ENCODE measurements at places on chromosomes 2 and 18. TPM values are rescaled to one million over a fixed set of nuclear protein-coding genes. Genes with fewer than 3 reads are reported as not detected.

- H3K4me1 ChIP-seq = no peaks in the 10 kb centered on the region
- H3K27me3 ChIP-seq = no peaks in the 10 kb centered on the region
- no peak for DNase-seq
- no peaks in the 10 kb centered on the region for H3K36me3 ChIP-seq
- no peak overlapping the region for H3K4me3 ChIP-seq
Measured at GRCh38 chr2:24874035-24874434, 46.0 kb downstream of the ADCY3 start.

GRCh38 chr2:25388491-25388890 lies 46.8 kb upstream of the DNMT3A start:
- H3K4me1 ChIP-seq = no peaks in the 10 kb centered on the region
- H3K36me3 ChIP-seq = no peaks in the 10 kb centered on the region
- no peaks in the 10 kb centered on the region for H3K27me3 ChIP-seq

- H3K27me3 ChIP-seq = no peaks in the 10 kb centered on the region
- no peak overlapping the region for H3K27ac ChIP-seq
- no peak for DNase-seq
- H3K4me3 ChIP-seq = no peak overlapping the region
Measured at GRCh38 chr18:48908916-48909315, 41.8 kb downstream of the SMAD7 start.

GRCh38 chr2:109715313-109715805 lies 78.7 kb upstream of the RGPD5 start:
- no peak for DNase-seq
- H3K27me3 ChIP-seq = no peaks in the 10 kb centered on the region
- H3K36me3 ChIP-seq = no peaks in the 10 kb centered on the region
- H3K27ac ChIP-seq = no peak overlapping the region

Gene GAREM1
- 0.28 TPM for total RNA-seq

DNA sequence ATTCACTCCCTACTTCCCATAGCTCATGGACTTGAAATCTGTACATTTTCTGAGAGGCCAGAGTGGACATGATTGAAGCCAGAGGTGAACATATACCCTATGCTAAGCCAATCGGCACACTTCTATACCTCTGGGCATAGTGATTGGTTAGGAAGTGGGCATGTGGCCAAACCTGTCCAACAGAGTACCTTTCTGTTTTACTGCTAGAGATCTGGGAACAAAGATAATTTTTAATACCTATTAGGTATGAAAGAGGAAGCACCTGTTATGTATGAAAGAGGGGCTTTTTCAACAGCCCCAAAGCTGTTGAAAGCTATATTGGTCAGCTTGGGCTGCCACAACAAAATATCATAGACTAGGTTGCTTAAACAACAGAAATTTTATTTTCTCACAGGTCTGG lies 27.7 kb downstream of the METTL8 start:
- H3K27me3 ChIP-seq = no peaks in the 10 kb centered on the region
- H3K4me1 ChIP-seq = peaks cover 33% of the 10 kb centered on the region
- H3K27ac ChIP-seq = no peak overlapping the region
- H3K4me3 ChIP-seq = no peak overlapping the region
- no peaks in the 10 kb centered on the region for H3K36me3 ChIP-seq

GRCh38 chr18:286515-287310 lies 18.9 kb upstream of the THOC1 start:
- H3K36me3 ChIP-seq = no peaks in the 10 kb centered on the region
- no peak overlapping the region for H3K27ac ChIP-seq
- no peak for DNase-seq
- no peak overlapping the region for H3K4me3 ChIP-seq
- H3K27me3 ChIP-seq = no peaks in the 10 kb centered on the region
- H3K4me1 ChIP-seq = no peaks in the 10 kb centered on the region

- no peaks in the 10 kb centered on the region for H3K4me1 ChIP-seq
- no peaks in the 10 kb centered on the region for H3K27me3 ChIP-seq
- no peak overlapping the region for H3K4me3 ChIP-seq
- H3K27ac ChIP-seq = no peak overlapping the region
- DNase-seq = no peak
Measured at GRCh38 chr18:63022429-63023022, 297.0 kb downstream of the BCL2 start.

- DNase-seq = no peak
- no peaks in the 10 kb centered on the region for H3K4me1 ChIP-seq
- H3K27me3 ChIP-seq = no peaks in the 10 kb centered on the region
- H3K27ac ChIP-seq = no peak overlapping the region
- H3K36me3 ChIP-seq = peaks cover 10% of the 10 kb centered on the region
Measured at GRCh38 chr2:127961729-127962128, 66.1 kb downstream of the SAP130 start.

Gene SPC25
- total RNA-seq = not detected

GRCh38 chr2:212646698-212647366 lies 108.2 kb upstream of the ERBB4 start:
- H3K36me3 ChIP-seq = no peaks in the 10 kb centered on the region
- H3K4me1 ChIP-seq = no peaks in the 10 kb centered on the region
- DNase-seq = no peak
- no peak overlapping the region for H3K27ac ChIP-seq

DNA sequence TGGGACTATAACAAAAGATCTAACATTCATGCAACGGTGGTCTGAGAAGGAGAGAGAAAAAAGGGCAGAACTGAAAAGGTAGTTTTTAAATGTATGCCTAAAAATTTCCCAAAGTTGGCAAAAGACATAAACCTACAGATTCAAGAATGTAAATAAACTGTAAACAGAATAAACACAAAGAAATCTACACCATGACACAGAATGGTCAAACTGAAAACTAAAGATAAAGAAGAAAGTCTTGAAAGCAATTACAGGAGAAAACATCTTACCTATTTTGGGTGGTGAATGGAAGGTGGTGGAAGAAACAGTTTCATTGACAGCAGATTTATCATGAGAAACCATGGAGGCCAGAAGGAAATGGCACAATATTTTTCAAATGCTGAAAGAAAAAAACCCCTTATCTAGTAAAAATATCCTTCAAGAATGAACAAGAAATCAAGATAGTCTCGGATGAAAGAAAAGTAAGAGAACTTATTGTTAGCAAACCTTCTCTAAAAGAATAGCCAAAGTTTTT lies 35.6 kb upstream of the ZNF397 start:
- no peak overlapping the region for H3K27ac ChIP-seq
- H3K36me3 ChIP-seq = no peaks in the 10 kb centered on the region
- no peaks in the 10 kb centered on the region for H3K27me3 ChIP-seq
- no peaks in the 10 kb centered on the region for H3K4me1 ChIP-seq
- no peak overlapping the region for H3K4me3 ChIP-seq

Gene NEU4
- 0.14 TPM for total RNA-seq

- DNase-seq = no peak
- no peak overlapping the region for H3K4me3 ChIP-seq
- no peaks in the 10 kb centered on the region for H3K36me3 ChIP-seq
- H3K27me3 ChIP-seq = no peaks in the 10 kb centered on the region
- H3K4me1 ChIP-seq = no peaks in the 10 kb centered on the region
Measured at GRCh38 chr2:102069311-102069974, 73.1 kb upstream of the IL1R1 start.

Gene HOXD9
- total RNA-seq = not detected

Gene SCN1A
- not detected for total RNA-seq

- peaks cover 13% of the 10 kb centered on the region for H3K4me1 ChIP-seq
- no peak overlapping the region for H3K4me3 ChIP-seq
- H3K27me3 ChIP-seq = no peaks in the 10 kb centered on the region
- no peak overlapping the region for H3K27ac ChIP-seq
- DNase-seq = no peak
Measured at GRCh38 chr2:30509716-30510115, 62.7 kb downstream of the LCLAT1 start.

DNA sequence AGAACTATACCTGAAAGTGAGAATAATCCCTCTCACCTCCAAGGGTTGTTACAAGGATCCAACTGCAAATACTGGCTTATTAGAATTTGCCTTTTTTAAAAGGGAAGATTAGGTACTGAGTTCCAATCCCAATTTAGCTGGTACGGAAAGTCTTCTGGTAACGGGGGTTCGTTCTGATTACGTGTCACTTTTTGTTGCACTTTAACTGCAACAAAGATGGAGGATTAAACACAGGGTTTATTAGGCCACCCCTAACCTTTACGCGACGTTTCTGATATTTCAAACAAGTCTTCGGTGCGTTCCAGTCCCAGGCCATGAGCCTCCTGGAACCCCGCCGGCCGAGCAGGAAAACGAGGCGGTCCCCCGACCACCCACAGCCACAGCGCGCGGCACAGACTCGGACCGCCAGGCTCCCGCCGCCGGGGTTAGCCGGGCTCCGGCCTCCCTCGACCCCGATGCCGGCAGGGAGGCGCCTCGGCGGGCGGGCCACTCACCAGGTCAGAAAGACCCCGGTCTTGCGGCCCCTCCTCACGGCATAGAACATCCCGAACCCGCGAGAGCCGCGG lies 411 bp downstream of the RNASEH1 start:
- peak overlapping the region; percentile 87 for H3K4me3 ChIP-seq
- DNase-seq = no peak
- peaks cover 25% of the 10 kb centered on the region for H3K4me1 ChIP-seq
- H3K36me3 ChIP-seq = peaks cover 21% of the 10 kb centered on the region

Gene CHRNG
- total RNA-seq = not detected

- H3K27me3 ChIP-seq = no peaks in the 10 kb centered on the region
- peaks cover 1% of the 10 kb centered on the region for H3K4me1 ChIP-seq
- no peak overlapping the region for H3K4me3 ChIP-seq
- H3K36me3 ChIP-seq = peaks cover 70% of the 10 kb centered on the region
- H3K27ac ChIP-seq = no peak overlapping the region
Measured at GRCh38 chr2:238445409-238446190, 18.9 kb downstream of the ASB1 start.

- H3K4me3 ChIP-seq = no peak overlapping the region
- H3K4me1 ChIP-seq = no peaks in the 10 kb centered on the region
- H3K27me3 ChIP-seq = no peaks in the 10 kb centered on the region
- DNase-seq = no peak
Measured at GRCh38 chr2:170863087-170863486, 46.4 kb downstream of the GAD1 start.

Gene AGXT
- total RNA-seq = not detected

DNA sequence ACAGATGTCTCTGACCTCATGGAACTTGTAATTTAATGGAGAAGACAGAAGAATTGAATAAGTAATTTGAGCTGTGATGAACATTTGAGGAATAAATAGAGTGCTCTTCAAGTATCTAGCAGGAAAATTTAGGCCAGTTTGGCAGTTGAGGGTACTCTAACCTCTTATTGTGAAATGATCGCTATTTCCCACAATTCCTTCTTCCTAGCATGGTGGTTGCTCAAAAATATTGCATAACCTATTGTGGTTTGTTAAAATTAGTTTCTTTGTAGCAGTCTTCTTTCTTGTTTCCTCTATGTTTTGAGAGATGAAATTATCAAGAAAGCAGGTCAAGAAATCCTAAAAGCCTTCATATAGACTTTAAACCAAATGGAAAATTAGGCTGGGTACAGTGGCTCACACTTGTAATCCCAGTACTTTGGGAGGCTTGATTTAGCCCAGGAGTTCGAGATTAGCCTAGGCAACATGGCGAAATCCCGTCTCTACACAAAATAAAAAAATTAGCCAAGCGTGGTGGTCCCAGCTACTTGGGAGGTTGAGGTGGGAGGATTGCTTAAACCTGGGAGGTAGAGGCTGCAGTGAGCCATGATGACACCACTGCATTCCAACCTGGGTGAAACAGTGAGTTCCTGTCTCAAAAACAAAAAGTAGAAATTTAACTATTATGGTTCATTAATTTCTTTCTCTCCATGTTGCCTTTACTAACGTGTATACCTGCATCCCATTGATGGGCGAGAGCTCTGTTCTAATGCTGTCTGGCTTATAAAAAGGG lies 58.7 kb downstream of the RBKS start:
- no peaks in the 10 kb centered on the region for H3K27me3 ChIP-seq
- no peak overlapping the region for H3K27ac ChIP-seq

GRCh38 chr18:11324510-11324909 lies 175.1 kb upstream of the PIEZO2 start:
- no peak overlapping the region for H3K4me3 ChIP-seq
- no peak overlapping the region for H3K27ac ChIP-seq
- H3K27me3 ChIP-seq = no peaks in the 10 kb centered on the region
- DNase-seq = no peak
- H3K36me3 ChIP-seq = no peaks in the 10 kb centered on the region

Gene GKN2
- total RNA-seq = not detected

DNA sequence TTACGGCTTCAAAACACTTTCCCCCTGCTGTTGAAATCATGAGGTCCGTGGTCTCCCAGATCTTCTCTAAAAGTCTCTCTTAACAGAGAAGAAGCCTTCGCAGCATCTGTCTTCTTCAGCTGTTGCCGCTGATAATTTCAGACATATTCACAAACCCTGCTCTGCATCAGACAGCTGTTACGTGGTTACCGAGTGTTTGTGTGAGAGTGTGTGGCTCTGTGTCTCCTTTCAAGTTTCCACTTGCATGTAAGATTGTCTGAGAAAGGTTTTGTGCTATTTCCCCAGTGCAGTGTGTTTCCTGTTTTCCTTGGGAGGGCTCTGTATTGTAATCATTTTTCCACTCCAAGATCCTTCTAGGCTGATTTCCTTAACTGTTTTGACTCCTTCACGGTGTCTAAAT lies 32.8 kb downstream of the MAIP1 start:
- H3K36me3 ChIP-seq = no peaks in the 10 kb centered on the region
- no peak for DNase-seq
- H3K27me3 ChIP-seq = no peaks in the 10 kb centered on the region
- no peak overlapping the region for H3K27ac ChIP-seq

Gene LPIN2
- 95.4 TPM for total RNA-seq

- no peak overlapping the region for H3K4me3 ChIP-seq
- no peaks in the 10 kb centered on the region for H3K27me3 ChIP-seq
- H3K27ac ChIP-seq = no peak overlapping the region
- DNase-seq = no peak
- no peaks in the 10 kb centered on the region for H3K4me1 ChIP-seq
Measured at GRCh38 chr2:62547854-62548253, 41.9 kb upstream of the TMEM17 start.

GRCh38 chr18:76855594-76855993 lies 33.2 kb downstream of the ZNF236 start:
- peaks cover 10% of the 10 kb centered on the region for H3K36me3 ChIP-seq
- DNase-seq = no peak
- no peaks in the 10 kb centered on the region for H3K27me3 ChIP-seq
- H3K4me1 ChIP-seq = peaks cover 13% of the 10 kb centered on the region
- no peak overlapping the region for H3K27ac ChIP-seq

Gene BCL2
- 42.7 TPM for total RNA-seq

- no peak overlapping the region for H3K4me3 ChIP-seq
- DNase-seq = no peak
- H3K4me1 ChIP-seq = peaks cover 51% of the 10 kb centered on the region
- no peaks in the 10 kb centered on the region for H3K36me3 ChIP-seq
- no peak overlapping the region for H3K27ac ChIP-seq
- H3K27me3 ChIP-seq = no peaks in the 10 kb centered on the region
Measured at GRCh38 chr2:240620149-240620731, 5.0 kb upstream of the GPR35 start.

Gene SPP2
- total RNA-seq = not detected

DNA sequence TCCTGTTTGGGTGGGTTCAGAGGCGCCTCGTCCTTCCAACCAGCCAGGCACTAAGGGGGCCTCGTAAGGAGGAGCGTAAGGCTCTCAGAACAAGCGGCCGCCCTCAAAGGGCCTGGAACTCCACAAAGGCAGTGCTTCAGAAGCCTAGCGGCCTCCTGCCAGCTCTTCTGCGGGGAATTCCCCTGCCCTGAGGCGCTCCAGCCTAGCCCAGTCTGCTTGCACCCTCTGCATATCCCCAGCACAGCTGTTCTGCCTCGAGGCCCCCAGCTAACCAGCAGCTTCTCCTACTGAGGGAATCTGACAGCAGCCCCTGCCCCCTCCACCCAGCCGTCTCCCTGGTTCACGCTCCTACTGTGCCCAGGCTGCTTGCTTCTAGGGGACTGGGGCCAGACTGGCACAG lies 265.9 kb downstream of the TFCP2L1 start:
- H3K4me1 ChIP-seq = no peaks in the 10 kb centered on the region
- no peak for DNase-seq
- no peaks in the 10 kb centered on the region for H3K36me3 ChIP-seq
- no peak overlapping the region for H3K27ac ChIP-seq
